ENCODE measurements at places on chromosomes 13 and 19. TPM values are rescaled to one million over a fixed set of nuclear protein-coding genes. Genes with fewer than 3 reads are reported as not detected.

Gene ZNF729
- not detected for total RNA-seq

Gene SIGLEC10
- 0.56 TPM for total RNA-seq

Gene LHB
- total RNA-seq = not detected

Gene ZNF790
- total RNA-seq = 7.7 TPM

- no peak overlapping the region for H3K4me3 ChIP-seq
- no peak for DNase-seq
- no peaks in the 10 kb centered on the region for H3K27me3 ChIP-seq
- peaks cover 9% of the 10 kb centered on the region for H3K4me1 ChIP-seq
- H3K27ac ChIP-seq = no peak overlapping the region
These were observed 151.1 kb downstream of the SIPA1L3 start for GRCh38 chr19:38057959-38058690.

- H3K27me3 ChIP-seq = no peaks in the 10 kb centered on the region
- DNase-seq = no peak
- no peak overlapping the region for H3K27ac ChIP-seq
- no peaks in the 10 kb centered on the region for H3K36me3 ChIP-seq
These were observed 79.8 kb upstream of the SLITRK6 start for GRCh38 chr13:85879014-85879413.

- H3K4me3 ChIP-seq = peak overlapping the region; percentile 84
- H3K36me3 ChIP-seq = no peaks in the 10 kb centered on the region
- peak overlapping the region; percentile 69 for H3K27ac ChIP-seq
- H3K27me3 ChIP-seq = no peaks in the 10 kb centered on the region
These were observed 301 bp upstream of the ZNF610 start for GRCh38 chr19:52335768-52336116.

GRCh38 chr19:11578258-11579142 is 1.1 kb upstream of the ACP5 start:
- peak overlapping the region; percentile 8 for H3K4me3 ChIP-seq
- H3K27ac ChIP-seq = no peak overlapping the region
- H3K27me3 ChIP-seq = peaks cover 18% of the 10 kb centered on the region

DNA sequence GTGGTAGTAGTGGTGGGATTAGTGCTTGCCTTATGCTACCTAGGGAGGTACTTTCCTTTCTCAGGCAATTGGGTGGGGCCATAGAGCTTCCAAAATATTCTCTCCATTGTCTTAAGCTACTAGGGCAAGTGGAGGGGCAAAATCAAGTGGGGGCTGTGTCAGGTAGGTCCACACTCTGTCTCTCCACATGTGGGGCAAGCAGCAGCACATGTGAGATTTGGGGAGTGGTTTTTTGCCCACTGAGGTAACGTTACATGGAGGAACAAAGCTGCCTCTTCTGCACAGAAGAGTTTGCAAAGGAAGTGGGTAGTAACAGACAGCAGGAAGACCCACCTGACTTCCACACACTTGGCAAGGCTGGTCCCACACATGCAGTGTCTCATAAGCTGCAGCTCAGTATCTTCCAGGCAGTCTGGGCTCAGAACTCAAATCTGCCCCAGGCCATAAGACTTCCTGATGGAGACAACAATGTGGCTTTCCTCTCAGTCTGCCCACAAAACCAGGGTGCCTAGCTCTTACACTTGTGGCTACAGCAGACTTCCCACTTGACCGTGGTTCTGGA is 1581.5 kb upstream of the PCDH20 start:
- H3K27me3 ChIP-seq = no peaks in the 10 kb centered on the region
- H3K27ac ChIP-seq = no peak overlapping the region
- H3K36me3 ChIP-seq = no peaks in the 10 kb centered on the region
- H3K4me1 ChIP-seq = no peaks in the 10 kb centered on the region

- H3K4me1 ChIP-seq = no peaks in the 10 kb centered on the region
- DNase-seq = no peak
- H3K36me3 ChIP-seq = no peaks in the 10 kb centered on the region
- H3K27ac ChIP-seq = peak overlapping the region; percentile 43
These were observed 25.6 kb downstream of the NOSIP start for GRCh38 chr19:49554701-49555181.

DNA sequence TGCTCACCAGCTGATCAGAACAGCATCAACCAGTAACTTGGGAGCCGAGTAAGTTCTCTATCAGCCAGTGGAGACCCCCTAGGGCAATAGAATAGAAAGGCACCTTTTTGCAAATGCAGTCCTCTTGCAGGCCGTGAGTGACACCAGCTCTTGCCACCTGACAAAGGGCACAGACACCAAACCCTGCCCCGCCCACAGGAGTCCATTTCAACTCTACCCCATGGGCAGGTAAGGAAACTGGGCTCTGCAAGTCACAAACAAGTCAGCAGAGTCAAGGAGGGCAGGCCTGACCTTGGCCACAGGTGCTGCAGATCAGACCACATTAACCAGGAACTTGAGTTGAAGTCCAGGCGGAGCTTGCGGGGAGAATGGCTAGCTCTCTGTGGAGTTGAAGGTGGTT is 77.4 kb upstream of the SPATA13 start:
- H3K27me3 ChIP-seq = no peaks in the 10 kb centered on the region
- H3K36me3 ChIP-seq = no peaks in the 10 kb centered on the region
- H3K27ac ChIP-seq = no peak overlapping the region
- no peaks in the 10 kb centered on the region for H3K4me1 ChIP-seq
- no peak for DNase-seq
- H3K4me3 ChIP-seq = no peak overlapping the region

GRCh38 chr13:91216928-91217700 is 130.4 kb upstream of the MIR17HG start:
- DNase-seq = no peak
- no peaks in the 10 kb centered on the region for H3K36me3 ChIP-seq
- no peak overlapping the region for H3K27ac ChIP-seq
- no peak overlapping the region for H3K4me3 ChIP-seq

GRCh38 chr13:41696163-41697003 is 239.0 kb downstream of the RGCC start:
- DNase-seq = no peak
- no peaks in the 10 kb centered on the region for H3K36me3 ChIP-seq
- peak overlapping the region; percentile 81 for H3K27ac ChIP-seq
- peaks cover 15% of the 10 kb centered on the region for H3K4me1 ChIP-seq

DNA sequence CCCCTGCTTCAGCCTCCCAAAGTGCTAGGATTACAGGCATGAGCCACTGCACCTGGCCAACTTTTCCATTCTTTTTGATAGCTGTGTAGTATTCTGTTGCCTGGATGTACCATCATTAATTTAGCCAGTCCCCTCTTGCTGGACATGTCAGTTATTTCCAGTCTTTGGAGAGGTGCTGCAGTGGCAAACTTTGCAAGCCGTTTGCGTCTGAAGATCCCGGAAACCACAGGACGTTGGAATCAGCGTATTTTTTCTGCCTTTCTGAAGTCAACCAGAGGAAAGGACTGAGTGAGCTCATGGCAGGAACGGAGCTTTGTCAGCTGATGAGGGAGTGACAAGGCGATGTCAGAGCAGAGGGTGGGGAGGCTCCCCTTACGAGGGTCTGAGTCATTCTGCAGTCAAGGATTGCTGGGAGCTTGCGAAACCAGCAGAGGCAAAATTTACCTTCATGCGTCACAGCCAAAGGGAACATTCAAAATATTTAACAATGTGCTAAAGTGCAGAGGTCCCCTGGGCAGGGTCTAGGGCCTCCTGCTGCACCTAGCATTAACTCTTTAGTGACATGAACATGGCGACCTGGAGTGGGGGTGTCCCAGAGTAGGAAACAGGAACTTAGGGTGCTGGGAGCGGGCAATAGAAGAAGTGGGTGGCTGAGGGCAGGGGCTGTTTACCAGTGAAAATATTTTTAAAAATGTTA is 5.6 kb downstream of the C5AR1 start:
- H3K27ac ChIP-seq = no peak overlapping the region
- DNase-seq = peak; percentile 68
- H3K36me3 ChIP-seq = no peaks in the 10 kb centered on the region
- no peaks in the 10 kb centered on the region for H3K4me1 ChIP-seq

- H3K27ac ChIP-seq = no peak overlapping the region
- no peaks in the 10 kb centered on the region for H3K4me1 ChIP-seq
- H3K4me3 ChIP-seq = no peak overlapping the region
- H3K36me3 ChIP-seq = no peaks in the 10 kb centered on the region
- no peaks in the 10 kb centered on the region for H3K27me3 ChIP-seq
- DNase-seq = no peak
These were observed 13.6 kb downstream of the TNFSF13B start for GRCh38 chr13:108283110-108283509.

DNA sequence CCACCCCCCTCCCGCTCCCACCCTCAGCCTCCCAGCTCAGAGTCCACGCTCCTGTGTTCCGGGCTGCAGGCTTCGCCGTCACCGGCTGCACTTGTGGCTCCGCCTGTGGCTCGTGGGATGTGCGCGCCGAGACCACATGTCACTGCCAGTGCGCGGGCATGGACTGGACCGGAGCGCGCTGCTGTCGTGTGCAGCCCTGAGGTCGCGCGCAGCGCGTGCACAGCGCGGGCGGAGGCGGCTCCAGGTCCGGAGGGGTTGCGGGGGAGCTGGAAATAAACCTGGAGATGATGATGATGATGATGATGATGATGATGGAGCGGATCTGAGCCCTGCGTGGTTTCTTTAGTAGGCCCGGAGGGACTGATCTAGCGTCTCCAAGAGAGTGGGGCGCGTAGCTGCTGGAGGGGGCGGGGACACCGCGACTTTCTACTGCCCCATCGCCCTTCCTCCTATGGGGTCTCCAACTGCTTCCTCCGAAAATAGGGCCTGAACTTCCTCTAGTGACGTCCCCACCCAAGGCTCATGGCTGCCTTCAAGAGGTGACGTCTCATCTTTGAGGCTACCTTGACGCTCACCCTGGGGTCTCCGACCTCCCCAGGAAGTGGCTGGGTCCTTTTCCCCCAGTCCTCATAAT is 1.4 kb downstream of the RETN start:
- no peaks in the 10 kb centered on the region for H3K36me3 ChIP-seq
- peaks cover 15% of the 10 kb centered on the region for H3K27me3 ChIP-seq
- DNase-seq = no peak
- no peaks in the 10 kb centered on the region for H3K4me1 ChIP-seq
- H3K4me3 ChIP-seq = no peak overlapping the region

GRCh38 chr13:57638186-57638890 is 6.8 kb downstream of the PCDH17 start:
- H3K27me3 ChIP-seq = peaks cover 15% of the 10 kb centered on the region
- H3K4me3 ChIP-seq = peak overlapping the region; percentile 76
- no peaks in the 10 kb centered on the region for H3K4me1 ChIP-seq
- H3K36me3 ChIP-seq = no peaks in the 10 kb centered on the region
- no peak for DNase-seq

- peaks cover 14% of the 10 kb centered on the region for H3K36me3 ChIP-seq
- no peaks in the 10 kb centered on the region for H3K27me3 ChIP-seq
- DNase-seq = no peak
- H3K27ac ChIP-seq = no peak overlapping the region
These were observed 7.0 kb downstream of the ZNF737 start for GRCh38 chr19:20558571-20558970.

DNA sequence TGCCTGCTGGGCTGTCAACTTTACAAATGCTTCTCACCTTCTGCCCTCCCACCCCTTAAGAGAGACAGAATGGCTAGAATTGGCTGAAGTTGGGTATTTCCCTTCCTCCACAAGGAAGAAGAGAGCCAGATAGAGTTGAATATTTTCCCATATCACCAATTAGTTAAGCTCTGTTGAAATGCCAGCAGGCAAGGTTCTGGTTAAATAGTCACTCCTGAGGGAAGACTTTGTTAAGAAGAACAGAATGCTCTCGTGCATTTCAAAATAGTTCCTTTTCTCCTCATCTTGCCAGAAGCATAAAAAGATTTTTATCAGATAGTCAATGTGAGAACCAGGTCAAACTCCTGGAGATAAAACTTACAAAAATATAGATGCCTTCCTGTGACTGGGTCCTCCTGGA is 2857.0 kb upstream of the PCDH20 start:
- no peaks in the 10 kb centered on the region for H3K36me3 ChIP-seq
- no peaks in the 10 kb centered on the region for H3K27me3 ChIP-seq
- DNase-seq = no peak
- H3K4me3 ChIP-seq = no peak overlapping the region
- H3K4me1 ChIP-seq = no peaks in the 10 kb centered on the region

DNA sequence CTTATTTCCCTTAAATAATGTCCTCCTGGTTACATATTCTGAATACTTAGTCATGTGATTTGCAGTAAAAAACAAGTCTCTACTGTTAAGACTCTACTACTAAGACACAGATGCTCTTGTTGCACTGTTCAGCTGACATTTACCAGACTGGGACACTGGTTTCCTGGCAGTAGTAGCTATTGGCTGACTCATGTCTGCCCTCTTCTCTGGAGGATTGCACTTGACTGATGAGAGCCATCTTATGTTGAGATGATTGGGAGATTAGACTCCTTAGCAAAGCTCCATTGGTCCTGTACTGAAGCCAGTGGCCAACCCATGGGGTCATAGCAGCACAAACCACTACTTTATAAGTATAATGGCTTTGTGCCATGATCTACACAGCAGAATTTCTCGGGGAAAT is 1672.6 kb upstream of the PCDH20 start:
- H3K4me3 ChIP-seq = no peak overlapping the region
- DNase-seq = no peak
- no peaks in the 10 kb centered on the region for H3K4me1 ChIP-seq
- no peak overlapping the region for H3K27ac ChIP-seq

DNA sequence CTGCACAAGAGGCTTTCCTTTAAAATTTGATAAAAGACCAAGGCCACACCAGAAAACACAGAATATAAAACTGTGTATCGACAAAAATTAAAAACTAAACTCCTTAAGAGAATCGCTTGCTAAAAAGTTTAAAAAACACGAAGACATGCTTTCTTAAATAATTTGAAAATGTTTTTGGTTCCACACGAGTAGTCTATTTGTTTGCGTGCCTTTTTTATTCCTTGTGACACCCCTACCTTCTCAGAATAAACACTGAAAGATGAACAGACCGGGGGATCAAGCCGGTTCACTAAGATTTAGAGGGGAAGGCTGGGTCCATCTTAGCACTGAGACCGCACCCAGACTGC is 256.4 kb upstream of the STARD13 start:
- H3K27ac ChIP-seq = peak overlapping the region; percentile 97
- no peak for DNase-seq
- no peaks in the 10 kb centered on the region for H3K27me3 ChIP-seq
- peak overlapping the region; percentile 45 for H3K4me3 ChIP-seq
- H3K36me3 ChIP-seq = no peaks in the 10 kb centered on the region

GRCh38 chr13:67353941-67354340 is 123.8 kb upstream of the PCDH9 start:
- no peaks in the 10 kb centered on the region for H3K36me3 ChIP-seq
- no peak overlapping the region for H3K4me3 ChIP-seq
- H3K27ac ChIP-seq = no peak overlapping the region
- H3K4me1 ChIP-seq = no peaks in the 10 kb centered on the region

Measured in heart left ventricle (tissue), 16 donors.